Nasal cavity respiratory epithelium epithelial cell of viscerocranial mucosa (primary cell): ENCODE measurements at places on chromosomes 16 and 17. TPM values are rescaled to one million over a fixed set of nuclear protein-coding genes. Genes with fewer than 3 reads are reported as not detected.

The HAGHL gene
- 18.4 and 24.3 TPM in 2 replicates for total RNA-seq

The GLYR1 gene
- total RNA-seq = 40.7 and 68.3 TPM in 2 replicates

The CCDC200 gene
- total RNA-seq = not detected in 2 replicates

The PLK1 gene
- 0.34 and 1.00 TPM in 2 replicates for total RNA-seq

The FOXN1 gene
- under 0.01 and 0.14 TPM in 2 replicates for total RNA-seq

The SGCA gene
- total RNA-seq = 0.28 TPM in 1 of 2 replicates, not detected in the other

The KRTAP9-2 gene
- not detected in 2 replicates for total RNA-seq

The CD79B gene
- total RNA-seq = not detected in 2 replicates

The KRT24 gene
- 3.4 TPM in 1 of 2 replicates, not detected in the other for total RNA-seq

The DNAH3 gene
- total RNA-seq = under 0.01 and 0.50 TPM in 2 replicates

The TOX3 gene
- total RNA-seq = under 0.01 TPM in 1 of 2 replicates, not detected in the other

The ACSM2A gene
- not detected in 2 replicates for total RNA-seq

The CLDN6 gene
- total RNA-seq = under 0.01 and 0.14 TPM in 2 replicates

The PLA2G10 gene
- 0.34 TPM in 1 of 2 replicates, not detected in the other for total RNA-seq

The PFN1 gene
- total RNA-seq = 416 and 612 TPM in 2 replicates

The LRRC37B gene
- total RNA-seq = 8.5 and 16.2 TPM in 2 replicates

The CXCL16 gene
- total RNA-seq = 23.2 and 37.5 TPM in 2 replicates

The PLEKHG4 gene
- total RNA-seq = 3.1 and 17.8 TPM in 2 replicates

The CTDNEP1 gene
- 26.3 and 49.0 TPM in 2 replicates for total RNA-seq

The OMG gene
- not detected in 2 replicates for total RNA-seq

The SLC47A1 gene
- 0.34 and 0.57 TPM in 2 replicates for total RNA-seq

The DNAJA2 gene
- 95.0 and 98.4 TPM in 2 replicates for total RNA-seq

The PAGR1 gene
- total RNA-seq = 13.9 and 21.5 TPM in 2 replicates

The TUBG1 gene
- 11.3 and 27.1 TPM in 2 replicates for total RNA-seq

The RUNDC3A gene
- 0.57 and 3.4 TPM in 2 replicates for total RNA-seq

The GLIS2 gene
- 0.68 and 3.6 TPM in 2 replicates for total RNA-seq

The ADGRG3 gene
- total RNA-seq = 0.07 TPM in 1 of 2 replicates, not detected in the other

The PPP1R27 gene
- not detected in 2 replicates for total RNA-seq

The NLRC5 gene
- 2.4 and 9.4 TPM in 2 replicates for total RNA-seq

The CACNG1 gene
- total RNA-seq = not detected in 2 replicates

The PABPN1L gene
- not detected in 2 replicates for total RNA-seq
